Panc1 (cell line): ENCODE measurements at places on chromosomes 2 and 18. TPM values are rescaled to one million over a fixed set of nuclear protein-coding genes. Genes with fewer than 3 reads are reported as not detected.

DNA sequence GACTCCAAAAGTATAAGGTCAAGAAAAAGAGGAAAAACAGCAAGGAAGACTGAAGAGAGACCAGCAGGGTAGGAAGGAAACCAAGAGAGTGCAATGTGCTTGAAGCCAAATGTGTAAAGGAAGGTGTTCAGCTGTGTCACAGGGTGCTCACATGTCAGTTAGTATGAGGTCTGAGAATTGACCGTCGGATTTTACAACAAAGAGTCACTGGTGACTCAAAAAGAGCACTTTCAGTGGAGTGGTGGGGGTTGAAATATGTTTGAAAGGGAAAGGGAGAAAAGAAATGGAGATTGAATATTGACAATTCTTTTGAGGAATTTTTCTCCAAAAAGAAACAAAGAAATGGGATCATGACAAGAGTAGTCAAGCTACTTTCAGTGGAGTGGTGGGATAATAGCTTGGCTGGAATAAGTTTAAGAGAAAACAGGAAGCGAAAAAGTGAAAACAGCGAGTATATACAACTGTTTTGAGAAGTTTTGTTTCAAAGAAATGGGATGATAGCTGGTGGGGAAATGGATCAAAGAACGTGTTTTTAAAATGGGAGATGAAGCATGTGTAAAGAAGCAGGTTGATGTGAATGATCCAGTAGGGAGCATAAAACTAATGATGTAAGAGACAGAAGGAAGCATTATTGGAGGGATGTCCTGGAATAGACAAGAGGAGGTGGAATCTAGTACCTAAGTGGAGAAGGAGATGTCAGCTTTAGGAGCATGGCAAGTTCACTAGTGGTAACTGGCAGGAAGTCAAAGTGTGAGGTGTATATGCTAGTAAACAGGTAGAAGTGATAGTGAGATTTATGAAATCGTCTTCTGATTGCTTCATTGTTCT lies 3.6 kb upstream of the TSPYL6 start:
- DNase-seq, result no peak
- no peaks in the 10 kb centered on the region for H3K36me3 ChIP-seq
- no peak overlapping the region for H3K27ac ChIP-seq
- H3K4me1 ChIP-seq, result no peaks in the 10 kb centered on the region
- H3K27me3 ChIP-seq, result no peaks in the 10 kb centered on the region; the same call in 1 of the 2 replicates
- no peak overlapping the region for H3K4me3 ChIP-seq

DNA sequence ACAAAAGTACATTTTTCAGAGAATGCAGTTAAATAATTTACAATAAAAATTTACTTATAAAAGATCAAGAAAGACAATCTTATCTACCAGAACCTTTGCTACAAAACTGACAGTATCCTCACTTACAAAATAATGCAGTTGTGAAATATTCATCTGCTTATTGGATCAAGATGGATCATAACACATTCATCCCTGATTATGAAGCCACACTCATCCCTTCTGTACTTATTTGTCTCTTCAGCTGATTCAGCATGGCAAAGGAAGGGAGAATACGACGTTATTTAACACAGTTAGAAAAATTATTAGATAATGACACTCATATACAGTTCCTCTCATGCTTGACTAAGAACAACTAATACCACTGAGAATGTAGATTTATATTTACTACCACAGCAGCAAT lies 46.4 kb downstream of the TCF4 start:
- no peak overlapping the region for H3K4me3 ChIP-seq
- H3K27me3 ChIP-seq, result no peaks in the 10 kb centered on the region
- H3K4me1 ChIP-seq, result no peaks in the 10 kb centered on the region
- no peaks in the 10 kb centered on the region for H3K36me3 ChIP-seq
- DNase-seq, result no peak

- no peaks in the 10 kb centered on the region for H3K36me3 ChIP-seq
- H3K4me3 ChIP-seq, result no peak overlapping the region
- no peak for DNase-seq
- H3K27ac ChIP-seq, result no peak overlapping the region
- no peaks in the 10 kb centered on the region for H3K27me3 ChIP-seq
- no peaks in the 10 kb centered on the region for H3K4me1 ChIP-seq
Observed at GRCh38 chr2:120869036-120869729, 133.5 kb downstream of the GLI2 start.

DNA sequence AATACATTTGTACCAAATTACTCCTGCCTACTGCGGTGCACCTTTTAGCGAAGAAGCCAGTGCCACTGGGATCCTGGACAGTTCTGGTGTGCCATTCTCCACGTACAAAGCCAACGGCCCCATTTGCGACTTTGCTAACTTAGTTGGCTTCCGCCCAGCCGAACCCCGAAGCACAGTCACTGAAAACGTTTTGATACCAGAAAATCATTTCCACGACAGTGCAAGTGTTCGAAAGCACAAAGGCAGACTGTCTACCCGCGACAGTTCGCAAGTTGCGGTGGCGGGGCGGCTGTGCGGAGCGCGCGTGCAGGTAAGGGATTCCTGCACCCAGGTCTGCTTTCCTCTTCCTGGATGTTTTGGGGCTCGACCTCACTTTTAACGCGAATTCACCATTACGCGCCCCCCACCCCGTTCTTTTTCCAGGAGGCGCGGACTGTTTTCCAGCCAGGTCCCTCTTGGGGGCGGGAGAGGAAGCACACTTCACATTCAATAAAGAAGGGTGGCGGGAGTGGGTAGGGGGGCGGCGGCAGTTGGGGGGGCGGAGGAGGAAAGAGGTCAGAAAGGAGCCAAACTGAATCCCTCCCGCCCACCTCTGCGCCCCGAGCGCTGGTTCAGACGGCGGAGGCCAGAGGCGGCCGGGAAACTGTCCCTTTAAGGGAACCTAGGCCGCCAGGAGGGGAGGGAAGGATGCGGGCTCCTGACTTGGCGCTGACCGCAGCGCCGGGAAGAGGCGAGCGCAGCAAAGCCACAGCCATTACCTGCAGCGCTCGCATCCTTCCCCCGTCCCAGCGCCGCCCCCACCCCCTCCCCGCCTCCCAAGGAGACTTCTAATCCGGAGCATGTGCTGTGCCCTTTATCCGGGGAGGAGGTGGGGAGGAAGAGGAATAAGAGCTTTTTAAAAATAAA lies 107.4 kb upstream of the KCTD1 start:
- peak overlapping the region; percentile 62 for H3K4me3 ChIP-seq
- H3K27ac ChIP-seq, result no peak overlapping the region
- H3K4me1 ChIP-seq, result peaks cover 10% of the 10 kb centered on the region
- no peaks in the 10 kb centered on the region for H3K36me3 ChIP-seq

DNA sequence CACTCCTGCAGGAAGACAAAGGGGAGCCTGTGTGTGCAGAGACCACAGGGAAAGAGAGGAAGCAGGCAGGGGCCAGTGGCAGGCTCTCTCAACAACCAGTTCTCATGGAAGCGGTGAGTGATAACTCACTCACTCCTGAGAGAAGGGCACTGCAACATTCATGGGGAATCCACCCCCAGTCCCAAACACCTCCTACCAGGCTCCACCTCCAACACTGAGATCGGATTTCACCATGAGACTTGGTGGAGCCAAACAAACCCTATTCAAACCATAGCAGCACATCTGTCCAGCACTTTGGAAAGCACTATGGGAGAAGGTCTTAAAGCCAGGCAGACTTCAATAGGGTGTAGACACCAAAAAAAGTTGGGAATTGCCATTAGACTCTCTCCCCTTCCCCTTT lies 345.7 kb upstream of the SPRED2 start:
- no peak overlapping the region for H3K4me3 ChIP-seq
- DNase-seq, result no peak
- no peaks in the 10 kb centered on the region for H3K36me3 ChIP-seq
- H3K27ac ChIP-seq, result no peak overlapping the region
- peaks cover 3% of the 10 kb centered on the region; the same call in 1 of the 2 replicates for H3K27me3 ChIP-seq

Gene RAD51AP2
- total RNA-seq, result not detected

DNA sequence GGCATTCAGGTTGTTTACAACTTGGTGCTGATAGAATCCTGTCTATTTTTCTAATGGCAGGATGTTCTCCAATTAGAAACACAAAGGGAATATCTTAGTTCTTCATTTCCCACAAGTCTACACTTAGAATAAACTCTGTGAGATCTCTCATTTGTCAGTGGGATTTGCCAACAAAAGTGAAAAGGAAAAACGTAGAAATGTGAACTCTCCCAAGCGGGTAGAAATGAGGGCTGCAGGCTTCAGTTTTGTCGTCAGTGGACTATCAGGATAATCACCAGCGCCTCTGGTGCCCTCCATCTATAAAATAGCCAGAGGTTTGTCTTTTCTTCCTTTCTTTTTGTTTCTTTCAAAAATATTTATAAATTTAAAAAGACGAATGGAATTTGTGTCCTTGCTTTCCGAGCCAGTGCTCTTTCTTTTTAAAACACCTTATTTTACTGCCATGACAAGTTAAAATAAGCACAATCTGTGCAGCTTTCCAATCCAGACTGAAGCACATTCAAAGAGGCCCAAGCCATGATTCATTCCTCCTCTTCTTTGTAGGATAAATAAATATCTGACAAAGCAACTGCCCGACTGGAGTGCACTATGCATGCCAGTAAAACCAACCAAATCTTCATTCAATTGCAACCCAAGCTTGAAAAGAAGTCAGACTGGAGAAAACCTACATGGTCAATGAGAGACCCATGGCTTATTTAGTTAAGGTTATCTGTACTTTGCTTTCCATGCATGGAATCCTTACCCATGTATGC lies 185.8 kb downstream of the ANKRD44 start:
- H3K4me1 ChIP-seq, result no peaks in the 10 kb centered on the region
- H3K36me3 ChIP-seq, result no peaks in the 10 kb centered on the region
- no peaks in the 10 kb centered on the region for H3K27me3 ChIP-seq
- no peak overlapping the region for H3K27ac ChIP-seq
- H3K4me3 ChIP-seq, result no peak overlapping the region
- DNase-seq, result no peak
